Heart left ventricle (tissue), 16 donors: ENCODE measurements at places on chromosomes 4 and X.

DNA sequence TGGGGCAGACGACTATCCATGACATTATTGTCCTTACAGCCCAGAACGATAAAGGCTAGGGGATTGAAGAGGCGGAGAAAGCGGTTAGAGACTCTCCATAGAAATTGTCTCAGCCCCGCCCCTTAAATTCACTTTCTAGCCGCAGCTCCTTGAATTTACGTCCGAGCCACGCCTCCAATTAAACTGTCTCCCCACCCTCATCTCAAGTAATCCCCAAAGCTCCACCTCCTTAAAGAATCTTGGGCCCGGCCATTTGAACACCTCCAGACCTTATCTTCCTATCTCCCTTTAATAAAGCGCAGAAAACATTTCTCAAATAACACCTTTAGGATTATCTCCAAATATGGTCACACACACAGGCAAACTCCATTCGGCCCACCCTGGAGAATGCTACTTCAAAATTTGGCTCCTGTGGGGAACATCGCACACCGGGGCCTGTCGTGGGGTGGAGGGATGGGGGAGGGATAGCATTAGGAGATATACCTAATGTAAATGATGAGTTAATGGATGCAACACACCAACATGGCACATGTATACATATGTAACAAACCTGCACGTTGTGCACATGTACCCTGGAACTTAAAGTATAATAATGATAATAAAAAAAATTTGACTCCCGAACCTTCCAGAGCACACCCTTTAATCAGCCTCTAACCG, 7.2 kb upstream of the MAGIX start:
- H3K27ac ChIP-seq = peak overlapping the region; percentile 94
- H3K4me1 ChIP-seq = peaks cover 7% of the 10 kb centered on the region
- no peaks in the 10 kb centered on the region for H3K27me3 ChIP-seq
- peak overlapping the region; percentile 60 for H3K4me3 ChIP-seq
- no peak for DNase-seq

- H3K36me3 ChIP-seq = no peaks in the 10 kb centered on the region
- no peaks in the 10 kb centered on the region for H3K4me1 ChIP-seq
- H3K4me3 ChIP-seq = no peak overlapping the region
- DNase-seq = no peak
- H3K27me3 ChIP-seq = no peaks in the 10 kb centered on the region
These were observed 523.4 kb downstream of the FAT4 start for GRCh38 chr4:125838202-125838601.

GRCh38 chrX:21740329-21741274, 17.3 kb downstream of the SMPX start:
- no peak overlapping the region for H3K4me3 ChIP-seq
- no peaks in the 10 kb centered on the region for H3K4me1 ChIP-seq
- DNase-seq = peak; percentile 24
- peaks cover 3% of the 10 kb centered on the region for H3K36me3 ChIP-seq
- no peaks in the 10 kb centered on the region for H3K27me3 ChIP-seq
- no peak overlapping the region for H3K27ac ChIP-seq

GRCh38 chrX:31209005-31209628, 137.3 kb upstream of the FTHL17 start:
- H3K36me3 ChIP-seq = no peaks in the 10 kb centered on the region
- no peak for DNase-seq
- H3K27ac ChIP-seq = no peak overlapping the region
- no peaks in the 10 kb centered on the region for H3K4me1 ChIP-seq
- H3K4me3 ChIP-seq = no peak overlapping the region

- DNase-seq = no peak
- no peaks in the 10 kb centered on the region for H3K4me1 ChIP-seq
- H3K4me3 ChIP-seq = no peak overlapping the region
- no peaks in the 10 kb centered on the region for H3K36me3 ChIP-seq
These were observed 183.8 kb upstream of the INTU start for GRCh38 chr4:127448986-127449385.

GRCh38 chr4:96913441-96914080, 1073.7 kb downstream of the PDHA2 start:
- no peak for DNase-seq
- H3K36me3 ChIP-seq = no peaks in the 10 kb centered on the region
- no peak overlapping the region for H3K27ac ChIP-seq
- H3K4me3 ChIP-seq = no peak overlapping the region
- H3K27me3 ChIP-seq = no peaks in the 10 kb centered on the region
- no peaks in the 10 kb centered on the region for H3K4me1 ChIP-seq

DNA sequence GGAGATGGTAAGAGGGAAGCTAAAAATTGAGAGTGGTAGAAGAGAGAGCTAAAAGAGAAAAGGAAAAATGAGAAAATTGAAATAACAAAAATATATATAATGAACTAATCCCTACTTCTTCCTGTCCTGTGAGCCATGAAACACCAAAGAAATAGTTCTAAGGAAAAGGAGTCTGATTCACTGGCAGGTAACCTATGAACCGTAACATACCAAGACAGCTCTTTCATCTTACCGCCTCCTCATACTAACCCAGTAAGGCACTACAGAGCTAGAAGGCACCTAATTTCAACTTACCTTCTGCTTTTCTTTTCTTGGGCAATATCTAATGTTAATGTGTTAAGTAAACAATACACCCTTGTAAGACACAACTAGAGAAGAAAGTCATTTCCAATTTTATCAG, 297.7 kb upstream of the DIAPH2 start:
- H3K4me3 ChIP-seq = no peak overlapping the region
- no peak overlapping the region for H3K27ac ChIP-seq
- H3K36me3 ChIP-seq = no peaks in the 10 kb centered on the region
- DNase-seq = no peak

DNA sequence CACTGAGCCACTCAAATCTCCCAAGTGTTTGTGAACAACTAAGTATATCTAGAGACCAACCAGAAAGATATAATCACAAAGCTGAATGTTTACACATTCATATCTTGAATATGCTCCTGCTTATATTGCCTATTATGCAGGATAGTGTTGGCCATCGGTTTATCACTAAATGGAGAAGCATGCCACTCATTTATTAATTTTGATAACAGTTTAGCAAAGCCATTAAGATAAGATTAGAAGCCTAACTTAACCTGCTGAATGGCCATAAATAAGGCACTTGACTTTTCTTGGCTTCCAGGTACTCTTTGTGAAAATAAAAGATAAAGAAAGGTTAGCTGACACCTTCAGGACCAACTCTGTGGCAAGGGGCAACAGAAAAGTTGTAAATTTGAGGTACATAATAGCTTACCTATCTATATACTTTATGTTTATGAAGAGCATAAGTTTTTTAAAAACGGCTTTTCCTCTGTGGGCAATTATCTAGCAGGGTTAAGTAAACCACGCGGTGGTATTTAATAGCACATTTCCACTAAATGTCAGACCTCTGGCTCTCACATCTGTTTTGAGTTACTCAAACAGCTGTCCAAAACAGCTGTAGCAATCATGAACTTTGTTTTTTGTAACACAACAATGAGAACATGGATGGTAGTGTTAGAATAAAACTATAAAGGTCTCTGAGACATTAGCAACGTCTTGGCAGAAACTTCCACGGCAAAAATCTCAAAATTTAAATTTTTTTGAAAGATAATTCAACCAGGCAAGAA, 58.8 kb upstream of the FTHL17 start:
- no peak for DNase-seq
- no peak overlapping the region for H3K4me3 ChIP-seq
- H3K4me1 ChIP-seq = no peaks in the 10 kb centered on the region
- no peak overlapping the region for H3K27ac ChIP-seq
- no peaks in the 10 kb centered on the region for H3K27me3 ChIP-seq

GRCh38 chr4:62495032-62495431, 1294.9 kb downstream of the ADGRL3 start:
- no peaks in the 10 kb centered on the region for H3K4me1 ChIP-seq
- H3K27me3 ChIP-seq = no peaks in the 10 kb centered on the region
- H3K36me3 ChIP-seq = no peaks in the 10 kb centered on the region
- no peak overlapping the region for H3K27ac ChIP-seq
- no peak overlapping the region for H3K4me3 ChIP-seq

GRCh38 chr4:118889312-118889691, 648 bp downstream of the SYNPO2 start:
- H3K4me1 ChIP-seq = peaks cover 16% of the 10 kb centered on the region
- peak overlapping the region; percentile 87 for H3K27ac ChIP-seq
- peak overlapping the region; percentile 77 for H3K4me3 ChIP-seq
- no peaks in the 10 kb centered on the region for H3K27me3 ChIP-seq
- no peaks in the 10 kb centered on the region for H3K36me3 ChIP-seq

DNA sequence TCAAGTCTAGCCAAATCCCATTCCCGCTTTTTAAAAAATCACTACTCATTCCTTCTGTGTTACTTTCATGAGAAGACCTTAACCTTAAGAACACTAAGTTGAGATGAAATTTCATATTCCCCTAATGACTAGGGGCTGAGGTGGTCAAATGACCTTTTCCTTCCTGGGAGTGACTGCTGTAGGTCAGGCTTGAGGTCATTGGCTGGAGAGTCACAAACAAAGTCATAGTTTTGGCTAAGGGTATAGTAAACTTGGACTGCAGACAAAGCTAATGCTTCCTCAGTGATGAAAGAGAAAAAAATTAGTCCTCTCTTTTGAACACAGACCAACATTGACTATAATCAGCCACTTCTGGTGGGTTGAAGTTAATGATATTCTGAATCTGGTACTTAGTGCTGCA, 16.0 kb upstream of the FGF2 start:
- no peak for DNase-seq
- H3K4me3 ChIP-seq = no peak overlapping the region
- H3K27ac ChIP-seq = no peak overlapping the region
- H3K4me1 ChIP-seq = no peaks in the 10 kb centered on the region
